Renal pelvis (tissue), 12 donors: ENCODE measurements at places on chromosomes 4 and X. TPM values are rescaled to one million over a fixed set of nuclear protein-coding genes. Genes with fewer than 3 reads are reported as not detected.

The JADE3 gene
- 24.3 TPM for polyA plus RNA-seq

The NCAPG gene
- polyA plus RNA-seq: 31.0 TPM

The LNX1 gene
- 18.4 TPM for polyA plus RNA-seq

The SLC34A2 gene
- 29.0 TPM for polyA plus RNA-seq

The SCD5 gene
- polyA plus RNA-seq: 38.7 TPM

The LAMTOR3 gene
- polyA plus RNA-seq: 83.4 TPM

The SRPX2 gene
- polyA plus RNA-seq: 11.8 TPM

The HPSE gene
- polyA plus RNA-seq: 0.94 TPM

The ADH1A gene
- 2.3 TPM for polyA plus RNA-seq

The LRIT3 gene
- polyA plus RNA-seq: 0.34 TPM
